ENCODE measurements at places on chromosomes 3 and 15. TPM values are rescaled to one million over a fixed set of nuclear protein-coding genes. Genes with fewer than 3 reads are reported as not detected.

Gene PLSCR4
- 1.1 TPM for total RNA-seq

Gene CHRM5
- not detected for total RNA-seq

Gene XCR1
- not detected for total RNA-seq

Gene UPK1B
- total RNA-seq = 0.14 TPM

- no peak overlapping the region for H3K27ac ChIP-seq
- no peak for DNase-seq
- H3K27me3 ChIP-seq = no peaks in the 10 kb centered on the region
- H3K4me3 ChIP-seq = no peak overlapping the region
Measured at GRCh38 chr3:145118303-145118702, 1042.7 kb downstream of the PLOD2 start.

GRCh38 chr15:88800026-88800425, 3.2 kb upstream of the ACAN start:
- H3K36me3 ChIP-seq = no peaks in the 10 kb centered on the region
- peak; percentile 9 for DNase-seq
- H3K27me3 ChIP-seq = peaks cover 35% of the 10 kb centered on the region
- H3K4me1 ChIP-seq = peaks cover 9% of the 10 kb centered on the region

- no peaks in the 10 kb centered on the region for H3K4me1 ChIP-seq
- H3K36me3 ChIP-seq = no peaks in the 10 kb centered on the region
- no peak overlapping the region for H3K27ac ChIP-seq
- no peak overlapping the region for H3K4me3 ChIP-seq
- H3K27me3 ChIP-seq = no peaks in the 10 kb centered on the region
Measured at GRCh38 chr15:52171386-52171785, 19.8 kb downstream of the GNB5 start.

DNA sequence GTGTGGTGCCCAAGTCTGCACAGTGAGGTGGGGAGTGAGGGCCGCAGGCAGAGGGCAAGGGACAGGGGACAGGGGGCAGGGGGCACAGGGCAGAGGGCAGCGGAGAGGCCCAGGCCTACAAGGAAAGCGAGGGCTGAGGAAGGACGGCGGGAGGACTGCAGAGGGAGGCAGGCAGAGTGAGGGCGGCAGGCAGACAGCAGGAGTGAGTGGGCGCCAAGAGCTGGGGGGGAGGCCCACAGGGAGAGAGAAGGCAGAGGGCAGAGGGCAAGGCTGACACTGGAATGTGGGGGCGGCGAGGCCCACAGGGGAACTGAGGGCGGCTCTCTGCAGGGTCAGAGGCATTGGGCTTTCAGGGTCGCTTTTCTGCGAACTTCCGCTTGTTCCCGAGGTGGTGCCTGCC, 267.8 kb upstream of the NDN start:
- DNase-seq = no peak
- H3K36me3 ChIP-seq = no peaks in the 10 kb centered on the region
- H3K4me3 ChIP-seq = no peak overlapping the region
- H3K27ac ChIP-seq = no peak overlapping the region
- H3K27me3 ChIP-seq = no peaks in the 10 kb centered on the region

DNA sequence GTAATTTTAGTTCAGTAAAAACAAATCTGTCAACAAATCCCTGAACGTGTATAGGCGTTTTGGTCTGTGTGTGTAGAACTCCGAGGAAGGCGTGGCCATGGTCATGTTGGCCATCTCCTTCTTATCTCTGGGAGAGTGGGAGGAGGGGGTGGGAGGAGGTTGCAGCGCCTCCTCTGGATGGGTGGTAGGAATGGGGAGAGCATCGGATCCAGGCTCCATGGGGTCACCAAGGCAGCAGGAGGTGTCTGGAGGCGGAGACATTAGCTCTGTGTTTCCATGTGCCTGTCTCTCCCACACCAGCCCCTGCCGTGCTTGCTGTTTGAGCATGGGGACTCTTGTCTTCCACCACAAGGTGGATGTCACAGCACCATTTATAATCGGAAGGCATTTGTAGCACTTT, 34.5 kb upstream of the TRPM1 start:
- no peaks in the 10 kb centered on the region for H3K4me1 ChIP-seq
- H3K27ac ChIP-seq = no peak overlapping the region
- no peak for DNase-seq
- no peak overlapping the region for H3K4me3 ChIP-seq
- H3K27me3 ChIP-seq = no peaks in the 10 kb centered on the region

DNA sequence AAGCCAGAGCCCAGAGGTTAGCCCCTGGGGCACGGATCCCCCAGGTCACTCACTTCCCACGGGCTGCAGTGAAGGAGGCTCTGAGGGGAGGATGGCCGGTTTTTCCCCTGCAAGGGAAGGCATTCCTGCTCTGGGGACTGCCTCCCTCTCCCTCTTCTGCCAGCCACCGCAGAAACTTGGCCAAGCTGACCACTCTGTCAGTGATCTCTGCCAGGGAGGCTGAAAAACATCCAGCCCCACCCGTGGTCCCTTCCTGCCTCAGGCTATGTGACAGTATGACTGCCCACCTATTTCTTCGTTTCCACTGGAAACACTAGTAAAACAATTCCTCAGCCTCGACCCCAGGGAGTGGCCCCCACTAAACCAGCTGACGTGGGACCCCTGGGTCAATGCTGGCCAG, 14.6 kb upstream of the FANCD2 start:
- no peaks in the 10 kb centered on the region for H3K36me3 ChIP-seq
- peak overlapping the region; percentile 21 for H3K4me3 ChIP-seq
- H3K4me1 ChIP-seq = peaks cover 35% of the 10 kb centered on the region

GRCh38 chr15:63729115-63729884, 104.4 kb downstream of the HERC1 start:
- H3K4me1 ChIP-seq = no peaks in the 10 kb centered on the region
- H3K27me3 ChIP-seq = no peaks in the 10 kb centered on the region
- peaks cover 8% of the 10 kb centered on the region for H3K36me3 ChIP-seq

GRCh38 chr15:78369161-78369560, 29.0 kb downstream of the CRABP1 start:
- H3K36me3 ChIP-seq = no peaks in the 10 kb centered on the region
- no peak overlapping the region for H3K27ac ChIP-seq

GRCh38 chr3:56424336-56424735, 43.9 kb downstream of the ERC2 start:
- DNase-seq = no peak
- H3K4me1 ChIP-seq = no peaks in the 10 kb centered on the region
- no peak overlapping the region for H3K27ac ChIP-seq
- no peaks in the 10 kb centered on the region for H3K27me3 ChIP-seq
- no peaks in the 10 kb centered on the region for H3K36me3 ChIP-seq

GRCh38 chr15:88913017-88913849, at the start of gene MFGE8:
MFGE8 (minus strand) TSS chr15:88913379; CDS start chr15:88913319, 60 bp downstream.
- H3K27me3 ChIP-seq = no peaks in the 10 kb centered on the region
- H3K4me1 ChIP-seq = peaks cover 38% of the 10 kb centered on the region
- H3K4me3 ChIP-seq = peak within 1 kb of the TSS; percentile 86
- peak; percentile 57 for DNase-seq
- peak within 1 kb of the TSS; percentile 88 for H3K27ac ChIP-seq
